Stimulated activated CD8-positive, alpha-beta memory T cell treated with anti-CD3 and anti-CD28 coated beads, Interleukin-2, amount 100 ng/mL, for 1 hour (primary cell): ENCODE measurements at places on chromosomes 1 and 21.

DNA sequence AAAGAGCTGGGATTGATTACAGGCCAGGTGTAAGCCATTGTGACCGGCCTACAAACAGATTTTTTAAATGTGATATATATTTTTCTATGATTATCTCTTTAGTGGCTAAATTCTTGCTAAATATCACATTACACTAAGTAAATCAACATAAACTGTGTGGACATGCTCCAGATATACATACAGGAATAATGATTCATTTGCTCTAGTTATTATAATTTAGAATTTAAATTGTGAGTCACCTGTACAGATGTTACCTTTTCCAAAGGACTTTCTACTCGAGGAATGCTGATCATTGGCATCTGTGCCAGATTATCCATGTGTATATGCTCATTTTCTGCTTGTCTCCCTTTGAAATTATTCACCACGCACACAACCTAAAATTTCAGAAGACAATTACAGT, 90.1 kb downstream of the PLPPR5 start:
- DNase-seq, result no peak

DNA sequence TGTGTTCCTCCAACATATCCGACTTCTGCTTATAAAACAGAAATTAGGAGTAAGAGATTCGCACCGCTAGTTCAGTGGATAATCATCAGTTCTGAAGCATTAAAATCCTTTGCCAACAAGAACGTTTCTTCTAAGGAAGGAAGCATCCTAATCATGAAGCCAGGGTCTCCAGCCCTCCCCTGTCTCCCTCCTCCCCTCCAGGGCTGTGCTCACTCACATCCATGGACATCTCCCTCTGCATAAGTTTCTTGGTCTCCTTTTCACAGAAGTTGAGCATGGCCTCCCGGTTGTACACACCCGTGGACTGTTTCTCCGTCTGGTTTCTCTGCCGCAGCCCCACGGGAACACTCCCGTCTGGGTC, 505 bp downstream of the LMOD1 start:
- no peak for DNase-seq

GRCh38 chr1:228650141-228650540, 85.1 kb upstream of the RHOU start:
- no peak for DNase-seq

- no peak for DNase-seq
These were observed 36.4 kb downstream of the ELK4 start for GRCh38 chr1:205595435-205595834.

DNA sequence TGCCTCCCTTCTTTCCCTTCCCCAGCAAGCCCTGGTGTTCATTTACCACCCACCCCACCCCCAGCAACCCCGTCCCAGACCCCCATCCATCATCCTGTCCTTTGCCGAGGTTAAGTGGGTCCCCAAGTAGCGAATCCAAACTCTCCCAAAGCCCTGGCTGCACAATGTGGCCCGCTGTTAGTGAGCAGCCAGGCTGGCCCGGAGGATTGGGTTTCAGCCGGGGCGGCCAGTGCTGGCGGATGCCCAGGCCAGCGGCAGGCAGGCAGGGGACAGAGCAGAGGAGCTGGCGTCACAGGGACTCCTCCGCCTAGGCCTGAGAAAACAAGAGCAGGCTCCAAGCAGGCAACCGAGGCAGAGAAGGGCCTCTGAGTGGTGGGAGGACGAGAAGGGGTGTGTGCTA, 61.4 kb downstream of the EPHB2 start:
- no peak for DNase-seq

GRCh38 chr1:173161510-173162221, 45.5 kb downstream of the TNFSF4 start:
- DNase-seq, result no peak

DNA sequence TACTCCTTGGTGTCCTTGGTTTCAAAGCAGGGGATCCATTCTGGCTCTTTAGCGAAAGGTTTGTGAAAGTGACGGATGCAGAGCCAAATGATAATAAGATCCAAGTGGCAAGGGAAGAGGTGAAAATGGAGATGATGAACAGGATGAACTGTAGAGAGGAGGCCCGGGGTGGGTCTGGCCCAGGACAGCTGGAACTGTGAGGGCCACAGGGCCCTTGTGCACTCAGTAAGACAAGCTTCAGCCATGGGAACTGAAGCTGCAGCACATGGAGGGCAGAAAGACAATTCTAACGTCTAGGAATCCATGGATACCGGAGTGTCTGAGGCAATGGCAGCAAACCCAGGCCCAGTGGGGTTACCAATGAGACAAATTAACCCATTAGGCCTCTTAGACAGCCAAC, 4.8 kb downstream of the KCNA2 start:
- DNase-seq, result no peak

- DNase-seq, result no peak
These were observed 128.5 kb upstream of the HNRNPU start for GRCh38 chr1:244992833-244993232.

DNA sequence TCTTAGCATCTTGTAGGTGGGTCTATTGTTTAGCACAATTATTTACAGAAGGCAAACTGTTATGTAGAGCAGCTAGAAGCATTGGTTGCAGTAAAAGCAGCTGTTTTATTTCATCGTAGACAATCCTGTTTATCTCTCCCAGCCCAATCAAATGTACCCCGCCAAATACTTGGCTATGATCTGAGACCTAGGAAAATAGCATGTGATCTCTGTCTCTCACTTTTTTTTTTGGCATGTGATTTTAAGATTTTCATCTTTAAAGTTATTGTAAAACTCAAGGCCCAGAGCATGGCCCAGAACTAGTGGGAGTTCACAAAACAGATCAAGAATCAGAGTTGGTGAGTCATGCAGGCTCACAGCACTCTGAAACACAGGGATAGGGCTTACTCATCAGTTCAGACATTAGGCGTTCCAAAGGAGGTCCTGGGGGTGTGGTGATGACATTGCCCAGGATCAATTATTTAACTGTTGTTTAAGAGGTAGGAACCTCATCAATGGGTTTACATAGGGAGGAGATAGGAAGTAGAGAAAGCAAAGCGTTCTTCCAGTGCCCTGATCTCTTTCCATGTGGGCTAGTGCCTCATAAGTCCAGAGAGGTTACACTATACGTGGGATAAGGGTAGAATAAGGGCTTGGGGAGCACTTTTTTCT, 40.2 kb downstream of the TBX19 start:
- no peak for DNase-seq

- no peak for DNase-seq
These were observed 50.6 kb upstream of the MRPS6 start for GRCh38 chr21:34022627-34023335.
